CD4-positive, alpha-beta T cell treated with Interleukin-10 for 1 hour (primary cell): ENCODE measurements at places on chromosomes 16 and 17.

- no peak for DNase-seq
Measured at GRCh38 chr17:10033959-10034358, 128.9 kb upstream of the RCVRN start.

- no peak for DNase-seq
Measured at GRCh38 chr16:65260746-65261145, 138.9 kb upstream of the CDH11 start.

GRCh38 chr17:30519707-30520106 lies 42.5 kb downstream of the GOSR1 start:
- no peak for DNase-seq

- no peak for DNase-seq
Measured at GRCh38 chr16:4260360-4260759, 12.5 kb downstream of the TFAP4 start.

DNA sequence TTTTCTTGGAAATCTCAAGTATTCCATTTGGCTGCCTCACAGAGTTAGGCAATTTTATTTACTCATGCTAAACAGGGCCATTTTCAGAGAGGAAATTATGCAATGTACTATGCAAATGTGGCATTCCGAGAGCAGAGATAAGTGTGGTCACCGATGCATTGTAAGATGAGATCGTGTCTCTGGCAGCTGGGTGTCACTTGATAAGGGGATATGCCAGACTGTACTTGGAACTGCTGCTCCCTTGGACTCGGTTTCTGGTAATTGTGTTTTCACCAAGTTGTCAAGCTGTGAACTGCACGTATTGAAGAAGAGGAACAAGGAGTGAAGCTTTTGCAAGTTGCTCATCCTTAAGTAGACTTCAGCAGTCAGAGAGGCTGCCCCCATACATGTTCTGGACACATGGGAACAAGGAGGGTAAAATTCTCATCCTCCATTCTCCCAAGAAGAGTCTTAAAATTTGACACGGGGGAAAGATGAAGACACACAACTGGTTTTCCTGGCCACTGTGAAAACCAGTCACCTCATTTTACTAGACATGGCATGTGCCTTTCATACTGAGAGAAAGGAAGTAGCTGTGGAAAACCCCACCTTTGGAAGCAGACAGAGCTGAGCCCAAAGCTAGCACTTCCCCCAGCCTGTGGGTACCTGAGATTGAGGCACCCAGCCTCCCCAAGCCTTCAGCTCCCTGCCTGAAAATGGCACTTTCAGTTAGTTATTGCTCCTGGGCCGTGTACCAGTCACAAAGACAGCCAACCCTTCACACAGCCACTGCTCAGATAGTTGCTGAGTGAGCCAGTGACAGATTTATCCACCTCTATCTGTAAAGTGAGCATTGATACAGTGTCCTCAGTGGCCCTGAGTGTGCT lies 150.7 kb downstream of the SOCS1 start:
- peak; percentile 37 for DNase-seq

- no peak for DNase-seq
Measured at GRCh38 chr17:32141679-32142037, 644 bp upstream of the RHOT1 start.

- peak; percentile 75 for DNase-seq
Measured at GRCh38 chr17:21041741-21042457, 912 bp downstream of the USP22 start.

GRCh38 chr16:58119509-58119845 lies 9.7 kb downstream of the CFAP20 start:
- DNase-seq: no peak

- no peak for DNase-seq
Measured at GRCh38 chr17:42071810-42072209, 21.4 kb upstream of the C17orf113 start.

DNA sequence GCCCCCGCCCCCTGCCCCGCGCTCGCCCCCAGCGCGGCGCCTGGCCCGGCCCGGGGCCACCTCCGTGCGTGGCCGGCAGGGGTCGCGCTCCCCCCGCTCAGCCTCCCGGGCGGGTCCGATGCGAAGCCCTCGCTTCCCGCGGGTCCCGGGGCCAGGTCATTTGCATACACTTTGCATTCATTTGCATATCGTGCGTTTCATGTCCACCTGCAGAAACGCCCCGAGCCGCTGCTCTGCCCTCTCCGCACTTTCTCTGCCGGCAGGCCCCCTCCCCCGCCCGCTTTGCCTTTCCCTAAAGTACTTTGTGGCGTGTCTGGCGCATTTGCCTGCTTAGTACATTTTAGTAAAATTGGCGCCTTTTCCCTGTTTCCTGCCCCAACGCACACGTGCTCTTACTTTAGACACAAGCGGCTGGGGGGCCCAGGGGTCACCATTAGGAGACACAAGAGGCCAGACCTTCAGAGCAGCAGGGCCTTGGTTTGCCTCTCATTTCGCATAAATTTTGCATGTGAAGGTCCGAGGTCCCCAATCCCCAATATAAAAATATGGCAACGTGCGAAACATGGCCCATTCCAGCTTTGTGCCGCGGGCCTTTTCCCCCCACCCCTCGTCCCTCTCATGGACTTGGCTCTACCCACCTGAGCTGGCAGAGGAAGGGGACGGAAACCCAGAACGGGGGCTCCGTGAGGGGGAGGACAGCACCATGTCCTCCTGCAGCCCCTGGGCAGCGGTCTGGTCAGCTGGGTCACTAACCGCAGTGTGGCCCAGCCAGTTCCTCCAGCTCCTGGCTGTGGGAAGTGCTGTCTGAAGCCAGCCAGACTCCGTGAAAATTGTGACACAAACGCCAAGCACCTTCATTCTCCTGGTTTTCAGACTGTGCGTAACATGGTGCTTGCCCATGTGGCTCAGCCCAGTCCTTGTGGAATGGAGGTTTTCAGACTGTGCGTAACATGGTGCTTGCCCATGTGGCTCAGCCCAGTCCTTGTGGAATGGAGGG lies 34.8 kb downstream of the CBFA2T3 start:
- peak; percentile 59 for DNase-seq

- no peak for DNase-seq
Measured at GRCh38 chr16:64370112-64370511, 751.8 kb downstream of the CDH11 start.

GRCh38 chr16:29757950-29758466 lies 12.2 kb upstream of the C16orf54 start:
- no peak for DNase-seq

GRCh38 chr16:23052908-23053580 lies 96.2 kb downstream of the USP31 start:
- no peak for DNase-seq

DNA sequence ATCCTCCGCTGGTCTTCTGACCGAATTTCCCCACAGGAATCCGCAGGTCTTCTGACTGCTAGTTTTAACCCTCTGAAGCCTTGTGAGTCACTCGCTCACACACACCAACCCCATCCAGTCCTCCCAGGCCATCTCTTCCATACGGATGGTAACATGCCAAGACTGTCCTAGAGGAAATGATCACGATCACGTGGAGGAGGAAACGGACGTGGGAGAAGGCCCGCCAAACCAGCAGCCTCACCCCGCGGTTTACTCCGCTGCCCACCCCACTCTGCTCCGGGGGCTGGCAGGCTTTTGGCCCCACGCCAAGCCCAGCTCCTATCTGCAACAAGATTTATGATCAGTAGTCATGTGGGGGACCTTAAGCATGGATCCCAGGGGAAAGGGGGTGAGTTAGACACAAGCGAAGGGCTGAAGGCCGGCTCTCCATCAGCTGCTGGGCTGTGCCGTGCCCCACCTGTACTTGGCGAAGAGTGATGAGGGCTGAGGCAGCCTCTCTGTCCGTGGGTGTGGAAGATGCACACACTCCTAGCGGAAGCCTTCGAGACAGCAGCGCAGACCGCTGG lies 1.5 kb upstream of the FAAP100 start:
- DNase-seq: no peak

GRCh38 chr17:66304304-66305174 lies 2.1 kb downstream of the PRKCA start:
- peak; percentile 32 for DNase-seq

DNA sequence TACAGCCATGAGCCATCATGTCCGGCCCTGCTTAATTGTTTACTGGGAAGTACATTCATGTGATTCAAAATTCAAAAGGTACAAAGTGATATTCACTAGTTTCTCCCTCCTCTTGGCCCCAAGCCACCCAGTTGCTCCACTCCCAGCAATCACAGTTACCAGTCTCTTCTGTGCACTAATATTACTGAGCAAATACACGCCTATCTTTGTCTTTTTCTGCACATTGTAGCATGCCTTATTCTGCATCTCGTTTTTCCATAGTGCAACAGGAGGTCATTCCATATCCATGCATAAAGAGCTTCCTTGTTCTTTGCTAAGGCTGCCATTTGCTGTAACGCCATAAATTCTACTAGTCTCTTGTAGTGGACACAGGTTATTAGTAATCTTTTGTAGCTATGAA lies 2.2 kb upstream of the ALOX15 start:
- no peak for DNase-seq

- peak; percentile 54 for DNase-seq
Measured at GRCh38 chr16:3461151-3461550, 17.7 kb downstream of the NAA60 start.

GRCh38 chr17:10265100-10265810 lies 66.8 kb upstream of the GAS7 start:
- DNase-seq: no peak

GRCh38 chr17:43106552-43106951 lies 18.6 kb downstream of the BRCA1 start:
- DNase-seq: no peak

DNA sequence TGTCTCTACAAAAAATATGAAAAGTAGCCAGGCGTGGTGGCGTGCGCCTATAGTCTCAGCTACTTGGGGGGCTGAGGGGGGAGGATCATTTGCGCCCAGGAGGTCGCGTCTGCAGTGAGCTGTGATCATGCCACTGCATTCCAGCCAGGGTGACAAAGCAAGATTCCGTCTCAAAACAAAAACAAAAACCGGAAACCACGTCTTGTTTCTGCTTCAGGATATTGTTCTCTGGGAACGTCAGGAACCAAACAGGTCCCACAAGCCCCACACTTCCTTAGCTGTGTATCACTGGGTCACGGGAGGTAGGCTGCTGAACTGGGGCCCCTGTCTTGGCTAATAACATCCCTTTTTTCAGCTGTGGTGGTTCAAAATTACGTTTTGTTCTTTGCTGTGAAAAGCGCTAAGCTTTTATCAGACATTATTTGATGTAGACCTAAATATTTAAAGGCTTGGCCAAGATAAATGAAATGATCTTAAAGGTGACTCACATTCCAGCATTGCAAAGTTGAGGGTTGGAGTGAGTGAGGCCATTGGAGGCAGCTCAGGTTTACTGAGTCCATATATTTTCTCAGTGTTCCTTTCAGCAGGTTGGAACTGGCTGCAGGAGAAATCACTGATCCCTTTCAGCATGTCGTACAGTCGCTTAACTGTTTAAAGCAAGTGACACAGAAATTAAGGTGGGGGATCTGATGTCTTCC lies 16.4 kb upstream of the SEC14L1 start:
- DNase-seq: no peak

GRCh38 chr16:12703935-12704334 lies 99.8 kb downstream of the CPPED1 start:
- no peak for DNase-seq

GRCh38 chr17:73189417-73190099 lies 3.3 kb upstream of the COG1 start:
- DNase-seq: no peak

GRCh38 chr16:50276801-50277555 lies 10.6 kb downstream of the ADCY7 start:
- no peak for DNase-seq

DNA sequence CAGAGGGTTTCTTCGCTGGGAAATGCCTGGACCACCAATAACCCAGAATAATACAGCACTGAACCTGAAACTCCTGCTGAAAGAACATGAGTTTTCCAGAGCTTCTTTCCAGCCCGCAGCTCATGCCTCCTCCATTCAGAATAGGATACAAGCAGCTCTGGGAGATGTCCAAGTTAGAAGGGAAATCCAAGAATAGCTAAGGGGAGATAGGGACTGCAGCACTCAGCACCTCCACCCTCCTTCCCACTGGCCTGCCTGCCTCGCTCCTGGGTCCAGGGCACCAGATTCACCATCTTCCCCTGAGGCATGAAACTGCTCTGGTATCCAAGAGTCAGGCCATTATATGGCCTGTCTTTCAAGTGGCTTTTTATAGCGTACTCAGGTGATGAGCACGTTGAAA lies 4.1 kb downstream of the KRT31 start:
- no peak for DNase-seq

GRCh38 chr17:79054200-79054960 lies 20.2 kb upstream of the ENGASE start:
- no peak for DNase-seq

- DNase-seq: no peak
Measured at GRCh38 chr16:26386096-26386495, 680.6 kb upstream of the C16orf82 start.

GRCh38 chr17:78130090-78130436 lies 508 bp upstream of the TMC8 start:
- DNase-seq: peak; percentile 38

GRCh38 chr16:83271970-83272575 lies 535.7 kb upstream of the HSBP1 start:
- DNase-seq: no peak

DNA sequence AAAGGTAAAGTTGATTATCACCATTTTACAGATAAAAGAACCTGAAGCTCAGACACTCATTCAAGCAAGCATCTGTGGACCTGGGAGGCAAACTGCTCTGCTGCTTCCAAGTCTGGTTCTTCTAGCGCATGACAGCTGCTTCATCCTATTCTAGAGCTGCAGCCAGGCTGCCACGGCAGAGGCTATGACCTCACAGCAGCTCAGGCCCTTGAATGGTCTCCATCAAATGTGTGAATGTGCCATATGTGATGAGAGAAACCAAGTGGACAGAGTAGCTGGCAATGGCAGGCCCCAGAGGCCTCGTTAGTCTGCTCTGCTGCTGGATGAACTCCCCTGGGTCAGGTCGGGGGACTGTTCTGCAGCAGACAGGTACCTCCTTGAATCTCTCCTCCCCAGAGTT lies 30.7 kb upstream of the FOXJ1 start:
- DNase-seq: no peak

DNA sequence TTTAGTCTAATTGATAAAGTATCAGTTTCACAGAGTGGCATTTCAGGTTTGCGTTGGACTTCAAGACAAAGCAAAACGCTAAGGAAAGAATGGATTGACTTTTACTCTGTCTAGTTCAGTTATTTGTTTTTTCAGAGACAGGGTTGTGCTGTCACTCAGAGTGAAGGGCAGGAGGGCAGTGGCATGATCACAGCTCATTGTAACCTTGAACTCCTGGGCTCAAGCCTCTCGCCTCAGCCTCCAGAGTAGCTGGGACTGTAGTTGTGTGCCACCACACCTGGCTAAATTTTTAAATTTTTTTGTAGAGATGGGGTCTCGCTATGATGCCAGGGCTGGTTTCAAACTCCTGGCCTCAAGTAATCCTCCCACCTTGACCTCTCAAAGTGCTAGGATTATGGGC lies 86.4 kb downstream of the CACNG1 start:
- no peak for DNase-seq
